ENCODE measurements at places on chromosomes 2 and 18.

DNA sequence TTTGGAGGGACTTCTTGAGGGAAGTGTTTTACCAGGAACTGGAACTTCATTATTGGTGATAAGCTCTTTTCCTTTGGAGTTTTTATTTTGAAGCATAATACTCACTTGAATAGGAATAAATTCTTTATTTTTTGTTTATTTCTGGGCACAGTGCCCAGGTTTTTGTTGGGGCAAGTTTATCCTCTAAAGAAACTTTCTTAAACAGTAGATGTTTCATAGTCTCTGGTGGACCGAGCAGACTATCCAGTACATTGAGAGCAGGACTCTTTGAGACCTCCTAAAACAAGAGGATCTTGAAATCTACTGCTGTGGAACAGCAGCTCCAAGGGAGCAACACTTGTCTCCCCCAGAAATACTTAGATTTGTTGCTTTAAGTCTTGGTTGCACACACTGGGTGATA is 109.4 kb downstream of the PARD3B start:
- DNase-seq: no peak

GRCh38 chr2:12119841-12120240 is 373.4 kb downstream of the LPIN1 start:
- DNase-seq: no peak

- DNase-seq: no peak
These were observed 81.6 kb downstream of the AOX1 start for GRCh38 chr2:200667413-200667812.

DNA sequence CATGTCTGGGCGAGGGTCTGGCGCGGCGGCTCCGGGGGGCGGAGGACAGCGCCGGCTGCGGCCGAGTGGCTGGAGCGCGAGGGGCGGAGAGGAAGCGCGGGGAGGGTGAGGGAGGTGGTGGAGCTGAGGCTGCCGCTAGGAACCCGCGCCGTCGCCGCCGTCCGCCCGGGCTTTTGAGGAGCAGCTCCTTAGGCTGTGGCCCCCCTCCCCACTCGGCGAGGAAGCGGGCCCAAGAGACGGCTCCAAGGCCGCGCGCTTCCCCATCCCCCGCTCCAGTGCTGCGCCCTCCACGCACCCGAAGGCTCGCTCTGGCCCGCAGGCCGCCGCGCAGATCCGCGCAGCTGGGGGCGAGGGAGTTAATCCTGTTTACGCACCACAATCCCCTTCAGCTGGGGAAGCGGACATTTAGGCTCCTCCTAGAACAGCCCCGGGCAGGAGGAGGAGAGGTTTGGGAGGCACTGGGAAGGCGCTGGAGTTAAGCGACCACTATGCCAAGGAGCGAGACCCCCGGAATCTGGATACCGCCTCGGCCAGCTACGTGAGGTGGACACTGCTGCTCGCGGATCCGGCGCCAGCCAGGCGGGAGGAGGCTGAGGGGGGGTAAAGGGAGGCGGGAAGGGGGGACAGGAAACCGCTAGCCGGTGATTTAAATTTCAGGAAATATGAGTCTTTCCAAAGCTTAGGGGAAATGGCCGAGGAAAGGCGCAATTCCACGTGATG is at the start of gene CNRIP1:
Gene CNRIP1, minus strand, starts transcription at position 552 of the 720 bp plus-strand sequence. Its CDS starts 549 bp downstream, at position 3.
- DNase-seq: peak; percentile 72

- DNase-seq: peak; percentile 72
These were observed 1.2 kb upstream of the UGT1A5 start for GRCh38 chr2:233711312-233712008.

DNA sequence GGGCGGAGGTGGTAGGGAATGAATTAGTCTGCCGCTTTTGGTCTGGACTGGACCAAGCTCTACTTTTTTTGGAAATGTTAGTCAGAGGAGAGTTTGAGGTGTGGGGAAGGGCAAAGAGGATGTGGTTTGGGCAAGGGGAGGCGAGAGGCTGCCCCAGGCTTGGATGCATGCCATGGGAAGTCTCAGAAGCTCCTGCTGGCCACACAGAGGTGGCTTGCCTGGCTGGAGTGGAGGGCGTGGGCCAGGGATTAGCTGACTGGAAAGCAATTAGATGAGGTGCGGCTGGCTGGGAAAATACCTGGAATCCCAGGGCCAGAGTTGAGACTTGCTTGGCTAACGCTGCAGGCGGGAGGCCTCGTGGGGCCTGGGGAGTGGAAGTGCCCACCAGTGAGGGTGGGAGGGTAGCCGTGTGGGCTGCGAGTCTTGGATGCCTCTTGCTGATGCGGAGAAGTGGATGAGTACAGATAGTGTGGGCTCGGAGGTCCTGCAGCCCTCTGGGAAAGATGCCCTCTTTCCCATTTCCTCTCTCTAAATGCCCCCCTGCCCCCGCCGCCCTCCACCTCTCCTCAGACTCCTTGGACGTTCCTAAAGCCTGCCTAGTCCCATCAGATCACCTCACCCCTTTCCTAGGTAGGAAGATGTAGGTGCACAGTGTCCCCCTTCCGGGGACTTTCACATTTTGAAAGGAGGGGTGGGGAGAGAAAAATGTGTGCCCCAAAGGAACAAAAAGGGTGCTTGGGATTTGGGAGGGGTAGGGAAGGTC is 117.6 kb downstream of the SMAD7 start:
- DNase-seq: peak; percentile 16

- DNase-seq: no peak
These were observed 11.6 kb downstream of the RAB12 start for GRCh38 chr18:8620845-8621244.

- DNase-seq: no peak
These were observed 561.9 kb downstream of the GALR1 start for GRCh38 chr18:77811503-77811902.

GRCh38 chr2:154193246-154193645 is 321.5 kb downstream of the GALNT13 start:
- DNase-seq: no peak

DNA sequence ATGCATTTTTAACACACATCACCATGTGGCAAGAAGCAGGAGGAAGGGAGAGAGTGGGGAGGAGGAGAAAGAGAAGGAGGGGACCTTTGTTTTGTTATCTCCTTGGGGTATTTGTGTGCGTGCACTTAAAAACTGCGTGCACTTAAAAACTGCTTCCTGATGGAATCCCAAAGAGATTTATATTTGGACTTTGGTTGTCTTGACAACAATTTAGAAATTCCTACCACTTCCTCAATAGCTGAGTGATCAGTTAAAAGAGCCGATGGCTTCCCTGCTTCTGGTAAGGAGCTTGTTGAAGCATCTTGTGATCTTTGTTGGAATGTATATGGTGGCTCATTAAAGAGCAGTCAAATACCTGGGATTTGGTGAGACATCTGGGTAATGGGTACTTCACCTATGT is 4.5 kb downstream of the RAB31 start:
- no peak for DNase-seq

Measured in pancreas (tissue), 10 donors.